ENCODE measurements at places on chromosomes 1 and 21.
A peak's percentile ranks its signal among the peaks of the same experiment; 100 is the strongest.

DNA sequence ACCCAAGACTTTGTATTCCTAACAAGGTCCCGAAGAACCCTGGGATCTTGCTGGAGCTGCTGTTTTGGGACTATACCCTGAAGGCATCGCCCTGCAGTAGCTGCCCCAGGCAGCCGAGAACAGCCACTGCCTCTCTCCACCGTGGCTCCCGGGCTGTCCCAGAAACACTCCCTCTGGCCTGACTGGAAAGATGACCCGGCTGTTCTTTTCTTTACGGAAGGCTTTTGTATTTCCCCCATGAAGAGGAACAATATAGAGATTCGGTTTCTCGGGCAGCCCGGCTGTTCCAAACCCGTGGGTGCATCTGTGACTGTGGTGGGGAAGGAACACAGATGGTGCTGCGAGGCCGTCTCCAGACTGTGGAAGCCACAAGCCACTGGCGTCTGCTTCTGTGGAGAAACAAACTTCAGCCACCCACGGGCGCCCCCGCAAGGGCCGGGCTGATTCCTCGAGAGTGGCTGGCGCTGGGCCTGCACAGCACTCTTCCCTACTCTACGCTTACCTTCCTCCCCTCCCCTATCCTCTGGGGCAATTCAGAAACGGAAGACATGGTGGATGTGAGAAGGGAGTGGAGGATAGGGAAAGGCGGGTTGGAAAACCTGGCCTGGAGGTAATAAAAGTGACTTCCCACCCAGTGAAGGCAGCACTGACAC is 33.7 kb upstream of the VASH2 start:
- peak; percentile 52 for DNase-seq

DNA sequence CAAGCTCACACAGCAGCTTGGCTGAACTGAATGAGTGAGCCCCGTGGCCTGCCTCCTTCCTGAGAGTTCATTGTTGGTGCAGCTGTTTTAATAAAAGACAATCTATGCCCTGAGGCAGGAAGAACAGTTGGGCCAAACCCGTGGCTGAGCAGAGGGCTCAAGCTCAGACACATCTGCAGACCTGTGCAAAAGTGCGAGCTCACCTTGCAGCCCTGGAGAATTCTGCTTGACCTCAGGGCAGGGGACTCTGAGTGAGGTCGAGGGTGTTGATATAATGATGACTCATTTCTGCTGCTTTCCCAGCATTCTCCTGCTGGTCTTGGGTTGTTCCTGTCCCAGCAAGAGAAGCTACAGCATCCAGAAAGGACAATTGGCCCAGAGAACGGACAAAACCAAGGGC is 61.0 kb downstream of the ATP5PO start:
- no peak for DNase-seq

- no peak for DNase-seq
Observed at GRCh38 chr21:31279986-31280385, 64.1 kb downstream of the TIAM1 start.

- DNase-seq = no peak
Observed at GRCh38 chr1:225731491-225731890, 46.1 kb upstream of the SRP9 start.

GRCh38 chr1:222285526-222285925 is 262.4 kb downstream of the HHIPL2 start:
- DNase-seq = no peak

DNA sequence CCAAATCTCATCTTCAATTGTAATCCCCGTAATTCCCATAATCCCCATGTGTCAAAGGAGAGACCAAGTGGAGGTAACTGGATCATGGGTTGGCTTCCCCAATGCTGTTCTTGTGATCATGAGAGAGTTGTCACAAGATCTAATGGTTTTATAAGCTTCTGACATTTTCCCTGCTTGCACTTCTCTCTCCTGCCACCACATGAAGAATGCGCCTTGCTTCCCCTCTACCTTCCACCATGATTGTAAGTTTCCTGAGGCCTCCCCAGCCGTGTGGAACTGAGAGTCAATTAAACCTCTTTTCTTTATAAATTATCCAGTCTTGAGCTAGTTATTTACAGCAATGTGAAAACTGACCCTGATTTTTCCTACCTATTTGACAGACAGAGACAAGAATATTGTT is 162.5 kb upstream of the SYT6 start:
- no peak for DNase-seq

DNA sequence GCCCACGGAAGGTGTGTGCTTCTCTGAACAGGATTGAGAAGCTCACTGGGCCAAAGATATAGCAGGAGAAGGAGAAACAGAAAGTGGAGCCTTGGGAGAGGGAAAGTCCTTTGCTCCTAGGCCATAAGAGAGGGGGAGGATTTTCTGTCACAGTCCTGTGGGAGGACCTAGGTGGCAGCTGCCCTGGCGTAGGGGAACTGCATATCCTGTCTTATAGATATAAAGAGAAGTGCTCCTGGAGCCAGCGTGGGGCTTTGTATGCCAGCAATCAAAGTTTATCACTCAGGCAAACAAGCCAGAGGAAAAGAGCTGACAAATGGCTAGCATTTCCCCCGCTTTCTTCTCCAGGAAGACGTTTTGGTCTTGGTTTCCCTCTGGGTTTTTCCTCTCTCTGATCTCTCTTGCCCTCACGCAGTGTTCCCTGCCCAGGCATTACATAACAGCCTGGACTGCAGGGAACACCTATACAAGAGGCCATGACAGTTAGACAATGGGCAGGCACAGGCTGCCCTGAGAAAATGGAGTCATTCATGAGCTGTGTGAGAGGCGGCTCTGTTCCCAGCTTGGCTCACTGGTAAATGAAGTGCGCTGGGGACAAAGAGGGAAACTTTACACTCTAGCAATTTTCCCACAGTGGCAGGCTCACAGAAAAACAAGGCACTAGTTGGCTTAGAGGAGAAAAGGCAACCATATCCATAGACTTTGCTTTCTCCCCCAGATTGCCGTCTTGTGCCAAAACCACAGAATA is 52.5 kb upstream of the ZNF648 start:
- no peak for DNase-seq

- no peak for DNase-seq
Observed at GRCh38 chr1:228376651-228377631, 29.7 kb downstream of the TRIM11 start.

GRCh38 chr1:116382857-116383483 is 9.9 kb downstream of the ATP1A1 start:
- no peak for DNase-seq
